BJ (cell line): ENCODE measurements at places on chromosomes 2 and 18. TPM values are rescaled to one million over a fixed set of nuclear protein-coding genes. Genes with fewer than 3 reads are reported as not detected.

Gene ME2
- polyA plus RNA-seq, result 21.9 and 44.5 TPM in 2 replicates

Gene IL36G
- not detected in 2 replicates for polyA plus RNA-seq

Gene TRABD2A
- polyA plus RNA-seq, result 3.0 and 3.8 TPM in 2 replicates

Gene CROCC2
- not detected in 2 replicates for polyA plus RNA-seq

Gene MAP3K19
- polyA plus RNA-seq, result not detected in 2 replicates

Gene CD8B2
- polyA plus RNA-seq, result not detected in 2 replicates

Gene ARMC9
- polyA plus RNA-seq, result 66.4 and 83.1 TPM in 2 replicates

Gene SERPINB11
- polyA plus RNA-seq, result not detected in 2 replicates

Gene TSPYL6
- not detected in 2 replicates for polyA plus RNA-seq

Gene C2orf80
- not detected in 2 replicates for polyA plus RNA-seq

Gene CPLX4
- not detected in 2 replicates for polyA plus RNA-seq

- no peak for DNase-seq
Measured at GRCh38 chr2:173079141-173079540, 3.5 kb downstream of the MAP3K20 start.

DNA sequence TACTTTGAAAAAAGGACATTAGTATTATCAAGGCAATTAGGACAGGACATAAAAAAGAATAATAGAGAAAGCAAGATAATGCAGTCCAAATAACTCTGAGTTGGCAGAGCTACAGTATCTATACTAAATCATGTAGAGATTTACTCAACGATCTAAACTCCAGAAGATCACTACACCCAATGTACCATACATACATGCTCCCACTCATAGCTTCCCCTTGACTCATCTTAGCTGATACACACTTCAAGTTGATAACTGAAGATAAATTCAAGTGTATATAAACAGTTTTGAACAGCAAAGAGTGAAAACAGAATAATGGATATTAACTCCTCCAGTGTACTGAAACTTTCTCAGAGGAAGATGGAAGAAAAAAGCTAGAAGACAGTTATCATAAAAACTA is 78.5 kb downstream of the SESTD1 start:
- no peak for DNase-seq

GRCh38 chr2:70412294-70413070 is 110.6 kb upstream of the FAM136A start:
- DNase-seq, result no peak

- DNase-seq, result no peak
Measured at GRCh38 chr18:80154293-80154692, 45.2 kb downstream of the ADNP2 start.

DNA sequence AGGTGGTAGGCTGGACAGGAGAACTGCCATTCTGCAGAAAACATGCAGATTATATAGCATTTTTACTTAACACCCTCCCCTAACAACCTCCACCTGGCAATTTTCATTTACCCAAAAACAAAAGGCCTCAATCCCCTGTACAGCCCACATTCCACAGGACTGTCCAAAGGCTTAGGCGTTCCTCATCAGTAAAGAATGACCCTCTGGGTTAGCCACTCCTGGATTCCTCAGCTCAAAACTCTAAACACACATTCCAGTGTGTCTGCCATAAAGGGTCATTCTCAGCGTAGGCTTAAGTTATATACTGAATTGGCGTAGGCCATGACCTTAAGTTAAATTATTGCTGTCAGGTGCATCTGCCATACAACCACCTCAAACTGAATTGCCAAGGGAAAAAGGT is 261.8 kb upstream of the CHAC2 start:
- no peak for DNase-seq

DNA sequence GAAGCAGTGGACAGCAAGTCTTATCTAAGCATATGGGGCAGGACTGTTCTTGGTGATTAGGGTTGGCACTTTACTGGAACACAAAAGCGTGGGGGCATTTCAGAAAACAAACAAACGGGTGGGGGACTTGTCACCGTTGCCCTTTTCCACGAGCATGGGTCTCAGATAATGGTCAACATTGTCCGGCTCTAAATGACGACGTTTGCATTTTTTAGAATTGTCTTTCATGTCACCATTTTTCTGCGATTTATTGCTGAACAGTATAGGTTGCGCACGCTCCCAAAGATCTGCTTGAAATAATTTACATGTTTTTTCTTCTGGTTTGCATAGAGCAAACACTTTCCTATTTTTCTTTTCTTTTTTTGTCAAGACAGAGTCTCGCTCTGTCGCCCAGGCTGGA is 46.6 kb upstream of the TBC1D8 start:
- no peak for DNase-seq

DNA sequence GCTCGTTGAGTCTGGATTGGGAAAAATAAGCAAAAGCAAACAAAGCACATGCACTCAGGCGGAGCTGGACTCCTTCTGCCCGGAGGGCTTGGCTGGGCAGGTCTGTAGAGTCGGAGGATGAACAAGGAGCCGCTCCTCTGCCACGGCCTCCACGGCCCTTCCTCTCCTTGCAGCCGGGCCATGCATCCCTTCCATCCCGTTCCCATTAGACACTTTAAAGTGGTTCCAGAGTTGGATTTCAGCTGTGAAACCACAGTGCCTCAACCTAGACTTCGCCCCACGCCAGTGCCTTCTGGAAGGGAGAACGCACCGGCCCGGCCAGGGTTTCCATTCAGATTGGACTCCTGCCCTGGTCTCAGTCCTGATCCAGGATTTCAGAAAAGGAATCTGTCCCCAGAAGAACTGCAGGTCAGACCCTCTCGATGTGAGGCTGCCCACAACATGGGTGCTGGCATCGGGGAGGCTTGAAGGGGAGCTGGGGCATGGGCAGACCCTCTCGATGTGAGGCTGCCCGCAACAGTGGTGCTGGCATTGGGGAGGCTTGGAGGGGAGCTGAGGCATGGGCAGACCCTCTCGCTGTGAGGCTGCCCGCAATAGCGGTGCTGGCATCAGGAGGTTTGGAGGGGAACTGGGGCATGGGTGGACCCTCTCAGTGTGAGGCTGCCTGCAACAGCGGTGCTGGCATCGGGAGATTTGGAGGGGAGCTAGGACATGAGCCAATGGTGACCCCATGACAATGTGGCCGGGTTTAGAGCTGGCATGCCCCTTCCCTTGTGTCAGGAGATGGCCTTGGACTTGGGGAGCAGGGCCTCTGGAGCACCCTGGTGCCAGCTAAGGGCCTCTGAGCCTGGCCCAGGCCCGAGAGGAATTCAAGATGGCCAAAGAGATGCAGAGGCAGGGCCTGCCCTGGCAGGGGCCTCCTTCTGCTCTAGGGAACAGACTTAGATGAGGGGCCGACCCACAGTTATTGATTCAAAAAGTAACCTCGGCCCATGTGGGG is 304.5 kb downstream of the NDUFA10 start:
- DNase-seq, result no peak

- no peak for DNase-seq
Measured at GRCh38 chr18:48517048-48517447, 21.8 kb upstream of the CTIF start.

- no peak for DNase-seq
Measured at GRCh38 chr2:45432406-45432805, 178.7 kb downstream of the SRBD1 start.

- no peak for DNase-seq
Measured at GRCh38 chr2:119808516-119809147, 48.9 kb downstream of the PTPN4 start.

GRCh38 chr2:167550448-167550847 is 662.2 kb downstream of the XIRP2 start:
- DNase-seq, result no peak

DNA sequence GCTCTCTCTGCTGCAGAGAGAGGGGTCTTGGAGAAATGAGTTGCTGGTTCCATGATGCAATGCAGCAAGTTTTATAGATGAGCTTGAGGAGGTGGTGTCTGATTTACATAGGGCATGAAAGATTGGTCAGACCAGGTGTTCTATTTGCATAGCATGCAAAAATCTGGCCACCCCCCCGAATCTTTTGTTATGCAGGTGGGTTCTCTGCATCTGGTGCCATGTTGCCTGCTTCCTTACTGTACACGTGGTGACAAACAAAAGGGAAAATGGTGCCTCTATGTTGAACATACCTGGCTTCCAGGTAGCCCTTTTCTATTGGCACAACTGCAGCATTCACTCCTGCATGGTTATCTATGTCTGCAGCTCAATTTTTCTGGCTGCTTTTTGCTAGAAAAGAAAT is 169.4 kb downstream of the GALNT1 start:
- DNase-seq, result no peak

GRCh38 chr18:25650201-25650941 is 298.4 kb upstream of the ZNF521 start:
- peak; percentile 97 for DNase-seq

DNA sequence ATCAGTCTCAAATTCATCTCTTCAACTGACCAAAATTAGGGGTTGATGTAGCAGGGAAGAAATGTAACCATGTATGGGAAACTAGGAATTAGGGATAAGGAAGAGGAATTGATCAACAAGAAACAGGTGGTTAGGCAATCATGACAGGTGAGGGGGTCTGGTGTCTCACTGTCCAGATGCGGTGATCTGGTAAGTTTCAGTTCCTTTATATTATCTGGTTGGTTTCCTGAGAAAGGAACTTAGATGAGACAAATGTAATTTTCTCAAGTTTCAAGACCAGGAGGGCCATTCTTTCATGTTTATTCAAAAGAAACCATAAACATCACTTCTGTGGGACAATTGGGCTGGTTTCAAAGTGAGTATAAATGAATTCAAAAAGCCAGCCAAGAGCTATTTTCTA is 306.2 kb upstream of the KCNJ3 start:
- no peak for DNase-seq

- no peak for DNase-seq
Measured at GRCh38 chr2:110720547-110720946, 11.8 kb upstream of the ACOXL start.

DNA sequence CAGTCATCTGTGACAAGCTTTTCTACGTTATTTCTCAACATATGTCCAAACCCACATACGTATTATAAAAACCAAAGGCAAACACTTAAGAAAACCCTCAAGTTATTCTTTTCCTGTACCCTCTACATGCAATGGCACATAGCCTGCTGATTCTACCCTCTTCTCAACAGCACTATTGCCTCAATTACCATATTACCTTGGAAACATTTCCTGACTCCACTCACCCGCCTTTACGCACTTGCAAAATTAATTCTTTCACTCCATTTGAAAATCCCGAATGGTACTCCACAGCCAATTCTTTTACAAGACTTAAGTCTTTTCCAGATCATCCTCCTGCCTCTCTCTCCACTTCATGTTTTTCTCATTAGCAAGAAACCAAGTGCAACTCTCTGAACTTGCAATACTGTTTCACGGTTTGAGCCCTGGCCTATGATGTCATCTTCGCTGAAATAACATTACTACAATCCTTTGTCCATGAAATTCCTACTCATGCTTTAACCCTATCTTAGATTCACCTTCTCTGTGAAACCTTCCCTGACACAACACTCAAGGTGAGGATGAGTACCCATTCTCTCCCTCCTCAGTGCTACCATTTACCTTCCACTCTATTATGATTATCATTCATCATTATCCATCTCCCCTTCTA is 29.0 kb downstream of the SESTD1 start:
- peak; percentile 9 for DNase-seq

GRCh38 chr2:80073134-80073561 is 231.4 kb downstream of the LRRTM1 start:
- DNase-seq, result no peak

DNA sequence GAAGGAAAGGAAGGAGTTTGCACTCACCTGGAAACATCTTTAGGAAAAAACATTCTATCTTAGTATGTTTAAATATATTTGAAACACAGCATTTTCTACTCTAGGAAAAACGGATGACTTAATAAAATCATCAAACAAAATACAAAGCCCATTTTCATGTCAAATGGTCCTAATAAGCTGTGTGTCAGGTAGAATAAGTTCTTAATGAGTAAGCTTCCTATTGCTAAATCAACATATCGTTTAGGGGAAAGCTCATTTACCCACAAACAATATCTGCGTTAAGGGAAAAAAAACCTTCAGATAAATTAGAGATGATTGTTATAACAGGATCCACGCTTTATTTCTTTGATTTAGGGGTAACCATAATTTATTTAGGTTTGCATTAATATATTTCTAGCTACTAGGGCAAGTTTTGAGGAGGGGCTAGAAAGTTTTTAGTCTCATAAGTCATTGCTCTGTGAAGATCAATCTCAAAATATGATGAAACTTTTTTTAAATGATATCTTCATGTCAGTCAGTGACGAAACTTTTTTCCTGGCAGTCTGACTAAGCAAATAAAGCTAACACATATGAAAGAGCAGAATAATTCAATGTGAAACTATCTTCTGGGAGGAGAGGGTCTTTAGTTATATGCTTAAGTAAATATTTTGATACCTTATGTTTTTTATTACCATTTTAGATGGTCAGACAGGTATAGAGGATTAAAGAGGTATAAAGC is 147.1 kb downstream of the WDSUB1 start:
- no peak for DNase-seq

- DNase-seq, result no peak
Measured at GRCh38 chr18:34055227-34055626, 169.5 kb downstream of the NOL4 start.

DNA sequence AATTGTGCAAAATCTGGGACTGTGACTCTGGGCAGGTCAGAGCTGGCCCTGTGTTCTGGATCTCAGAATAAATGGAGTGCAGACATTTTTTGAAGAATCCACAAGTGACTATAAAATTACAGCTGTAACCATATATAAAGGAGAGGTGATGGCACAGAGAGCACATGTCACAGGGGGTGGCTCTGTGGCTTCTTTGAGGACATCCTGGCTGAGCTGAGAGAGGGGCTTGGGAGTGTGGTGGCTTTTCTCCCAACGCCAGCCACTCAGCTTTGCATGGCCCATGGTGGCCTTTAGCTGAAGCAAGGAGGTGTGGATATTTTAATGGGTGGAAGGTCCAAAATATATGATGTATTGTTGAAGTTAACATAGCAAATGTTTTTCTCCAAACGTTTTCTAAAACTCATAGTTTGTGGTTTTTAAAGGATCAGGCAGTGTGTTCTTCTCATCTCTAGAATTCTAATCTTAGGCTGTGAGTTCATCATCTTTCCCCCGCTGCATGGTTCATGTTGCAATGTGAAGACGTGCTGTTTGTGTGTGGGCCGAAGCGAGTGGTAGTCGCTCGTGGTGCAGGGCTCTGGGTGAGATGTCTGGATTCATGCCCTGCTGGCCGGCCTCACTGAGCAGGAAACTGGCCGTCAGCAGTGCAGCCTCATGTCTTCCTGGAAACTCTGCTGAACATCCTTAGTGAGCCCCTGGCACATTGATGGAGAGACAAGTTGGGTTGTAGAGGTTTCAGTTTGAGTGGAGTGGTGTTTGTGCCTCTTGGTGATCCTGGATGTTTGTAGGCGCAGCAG is 109.9 kb downstream of the ZNF236 start:
- no peak for DNase-seq
